Inflammatory macrophage treated with lipopolysaccharide for 1 hour (primary cell): ENCODE measurements at places on chromosomes 12 and 14.
A peak's percentile ranks its signal among the peaks of the same experiment; 100 is the strongest.

DNA sequence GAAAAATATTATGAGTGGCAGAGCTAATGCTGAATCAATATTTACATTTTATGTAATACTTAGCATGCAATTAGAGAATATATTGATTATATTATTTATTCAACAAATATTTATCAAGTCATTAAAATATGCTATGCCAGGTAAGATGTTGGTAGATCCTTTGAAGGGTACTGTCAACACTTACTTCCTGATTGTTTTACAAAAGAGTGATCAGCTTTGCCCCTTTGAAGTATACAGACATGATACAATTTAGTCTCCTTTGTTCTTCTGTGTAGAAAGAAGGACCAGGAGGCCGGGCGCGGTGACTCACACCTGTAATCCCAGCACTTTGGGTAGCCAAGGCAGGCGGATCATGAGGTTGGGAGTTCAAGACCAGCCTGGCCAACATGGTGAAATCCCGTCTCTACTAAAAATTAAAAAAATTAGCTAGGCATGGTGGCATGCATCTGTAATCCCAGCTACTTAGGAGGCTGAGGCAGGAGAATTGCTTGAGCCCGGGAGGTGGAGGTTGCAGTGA, 73.9 kb upstream of the IFNG-AS1 start:
- no peak for DNase-seq

DNA sequence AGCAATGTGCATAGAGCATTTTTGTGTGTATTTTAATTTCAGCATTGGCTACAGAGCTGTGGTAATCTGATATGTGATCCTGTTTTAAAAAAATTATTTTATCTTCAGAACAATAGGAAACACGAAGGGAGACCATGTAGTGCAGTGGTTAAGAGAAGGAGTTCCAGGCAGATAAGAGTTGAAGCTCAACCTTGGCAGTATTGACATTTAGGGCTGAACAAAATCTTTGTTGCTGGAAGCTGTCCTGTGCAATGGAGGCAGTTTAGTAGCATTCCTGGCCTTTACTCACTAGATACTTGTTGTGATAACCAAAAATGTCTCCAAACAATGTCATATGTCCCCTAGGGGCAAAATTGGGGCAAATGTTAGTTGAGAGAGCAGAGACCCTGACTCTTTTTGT, 59.2 kb downstream of the CHST11 start:
- no peak for DNase-seq

DNA sequence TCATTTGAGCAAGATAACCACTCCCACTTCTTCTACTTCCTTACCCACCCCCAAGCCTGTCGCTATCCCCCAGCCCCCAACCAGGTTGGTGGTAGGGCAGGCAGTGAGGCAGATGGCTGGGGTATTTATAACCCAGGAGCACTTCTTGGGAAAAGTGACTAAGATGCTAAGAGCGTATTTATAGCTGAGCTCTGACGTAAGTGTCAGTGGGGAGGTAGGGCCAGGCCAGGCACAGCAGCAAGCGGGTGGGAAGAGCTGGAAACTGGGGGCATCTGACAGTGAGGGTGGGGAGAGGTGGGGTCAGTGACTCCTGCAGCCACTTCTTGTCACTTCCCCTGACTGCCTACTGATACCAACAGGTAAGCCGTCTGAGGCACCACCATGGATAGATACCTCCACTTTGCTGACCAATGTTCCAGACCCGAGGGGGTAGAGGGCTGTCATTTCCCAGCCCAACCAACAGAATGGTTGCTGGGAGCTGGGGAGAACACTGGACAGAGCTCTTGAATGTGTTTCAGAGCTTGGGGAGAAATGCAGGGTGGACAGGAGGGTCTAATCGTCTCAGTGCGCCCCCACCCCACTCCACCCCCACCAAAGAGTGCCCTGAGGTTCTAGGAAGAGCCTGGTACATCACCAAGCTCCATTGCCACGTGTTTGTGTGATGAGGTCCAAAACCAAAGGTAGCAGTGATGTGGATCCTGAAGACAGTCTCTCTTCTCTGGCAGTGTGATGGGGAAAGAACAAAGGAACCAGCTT, 2.7 kb upstream of the INHBE start:
- DNase-seq = no peak

DNA sequence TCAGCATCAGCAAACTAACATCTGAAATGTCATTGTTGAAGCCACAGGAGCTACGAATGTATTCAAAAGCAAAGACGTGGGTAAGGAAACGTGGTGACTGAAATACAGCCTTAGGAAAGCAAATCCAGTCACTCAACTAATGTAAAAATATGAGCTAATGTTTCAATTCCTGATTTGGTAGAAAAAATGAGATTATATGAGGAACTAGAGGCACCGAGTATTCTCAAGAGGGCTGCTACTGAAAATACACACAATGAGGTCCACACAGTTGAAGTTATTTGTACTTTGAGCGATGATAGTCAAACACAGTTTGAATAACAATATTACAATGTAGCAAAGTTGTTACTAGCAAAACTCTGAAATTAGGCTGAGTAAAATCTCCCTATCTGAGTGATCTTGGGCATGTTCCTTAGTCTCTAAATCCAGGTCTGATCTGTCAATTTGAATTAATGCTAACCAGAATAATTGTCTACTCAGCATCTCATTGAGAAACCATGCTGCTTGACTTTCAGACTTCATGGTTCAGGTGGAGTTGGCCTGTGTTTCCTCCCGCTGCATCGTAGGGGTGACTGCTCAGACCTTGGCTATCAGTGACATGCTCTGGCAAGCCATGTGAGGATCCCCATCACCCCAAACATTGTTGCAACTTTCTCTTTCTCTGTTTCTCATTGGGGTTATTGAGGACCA, 467.1 kb upstream of the SOX5 start:
- DNase-seq = no peak

DNA sequence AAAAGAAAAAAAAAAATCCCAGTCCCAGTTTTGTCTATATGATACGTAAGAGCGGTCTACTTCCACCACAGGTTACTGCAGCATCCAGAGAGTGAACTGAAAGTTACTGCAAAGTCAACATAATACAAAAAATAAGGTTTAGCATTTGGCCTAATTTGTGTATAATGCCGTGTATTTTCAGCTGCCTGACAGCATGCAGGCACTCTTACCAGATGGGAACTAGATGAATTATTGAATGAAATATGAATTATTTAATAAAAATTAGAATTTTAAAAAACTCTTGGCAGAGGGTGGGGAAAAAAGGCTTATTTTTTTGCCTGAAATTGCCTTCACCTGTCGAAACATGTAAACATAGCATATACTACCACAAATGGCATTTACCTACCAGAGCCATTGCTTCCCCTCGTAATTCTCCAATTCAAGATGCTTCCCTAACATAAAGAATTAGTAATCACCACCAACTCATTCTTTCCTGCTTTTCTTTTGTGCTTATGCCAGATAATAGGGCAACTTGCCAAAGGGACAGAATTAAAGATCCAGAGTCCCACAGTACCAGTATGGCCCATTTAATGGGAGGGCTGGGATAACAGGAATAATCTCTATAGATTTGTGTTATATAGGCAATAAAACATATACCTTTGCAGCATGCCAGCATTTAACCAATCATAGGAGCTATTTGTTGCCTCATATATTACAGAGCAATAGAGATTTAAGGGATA, 31.1 kb downstream of the ATF7 start:
- no peak for DNase-seq

GRCh38 chr12:94151582-94151981, 3.2 kb downstream of the PLXNC1 start:
- DNase-seq = no peak

- no peak for DNase-seq
Measured at GRCh38 chr12:43692064-43692463, 66.5 kb downstream of the PUS7L start.

GRCh38 chr14:87690076-87690613, 302.8 kb downstream of the GALC start:
- DNase-seq = no peak

DNA sequence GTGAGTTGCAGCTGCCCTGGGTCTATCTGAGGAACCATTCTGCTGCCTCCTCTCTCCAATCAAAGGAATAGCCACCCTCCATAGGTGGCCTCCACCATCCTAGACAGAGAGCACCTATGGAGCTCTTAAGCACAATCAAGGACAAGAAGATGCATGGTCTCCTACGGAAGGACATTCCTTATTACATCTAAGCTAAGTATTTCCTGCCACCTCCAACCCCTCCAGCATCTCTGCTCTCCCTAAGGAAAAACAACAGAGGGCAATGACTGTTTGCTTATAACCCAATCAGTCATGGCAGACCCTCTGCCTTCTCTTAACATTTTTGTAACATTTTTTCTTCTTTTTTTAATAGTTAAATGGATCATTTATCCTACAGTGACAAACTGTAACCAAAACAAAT, 14.8 kb upstream of the OR6J1 start:
- DNase-seq = no peak

GRCh38 chr14:105890474-105891220, 364.3 kb downstream of the TMEM121 start:
- no peak for DNase-seq

DNA sequence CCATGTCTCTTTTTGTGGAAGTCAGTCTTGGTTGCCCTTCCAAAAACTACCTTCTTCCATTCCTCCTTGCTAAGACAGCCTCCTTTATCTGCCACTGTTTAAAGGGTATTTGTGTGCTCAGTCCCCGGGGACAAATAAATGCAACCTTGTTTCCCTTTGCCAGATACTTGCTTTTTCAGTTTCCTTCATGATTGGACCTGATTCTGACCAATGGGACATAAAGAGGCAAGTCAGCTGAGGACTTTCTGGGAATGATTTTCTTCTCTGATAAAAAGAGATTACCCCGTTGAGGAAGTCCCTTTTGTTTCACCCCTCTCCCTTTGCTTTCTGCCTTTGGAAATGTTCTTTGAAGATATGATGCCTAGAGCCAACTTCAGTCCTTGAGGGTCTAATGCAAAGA, 7.4 kb upstream of the TUBA1B start:
- no peak for DNase-seq

GRCh38 chr12:46445551-46446235, 73.1 kb upstream of the SLC38A2 start:
- no peak for DNase-seq

DNA sequence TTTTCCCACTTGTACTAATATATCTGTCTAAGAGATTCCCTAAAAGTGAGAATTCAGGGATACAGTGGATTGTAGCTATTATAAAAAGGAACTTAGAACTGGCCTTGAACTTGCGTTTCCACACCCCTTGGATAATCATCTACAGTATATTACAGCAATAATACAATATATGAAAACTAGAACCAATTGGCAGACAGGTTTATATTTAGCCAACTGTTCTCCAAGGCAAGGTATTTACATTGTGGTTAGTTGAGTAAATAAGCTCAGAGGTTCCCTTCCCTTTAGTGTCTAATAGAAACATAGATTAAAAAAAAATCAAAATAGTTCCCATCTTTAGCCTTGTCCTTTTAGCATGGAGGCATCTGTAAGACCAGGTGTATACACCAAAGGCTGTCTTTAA, 42.1 kb downstream of the LIMA1 start:
- DNase-seq = no peak

DNA sequence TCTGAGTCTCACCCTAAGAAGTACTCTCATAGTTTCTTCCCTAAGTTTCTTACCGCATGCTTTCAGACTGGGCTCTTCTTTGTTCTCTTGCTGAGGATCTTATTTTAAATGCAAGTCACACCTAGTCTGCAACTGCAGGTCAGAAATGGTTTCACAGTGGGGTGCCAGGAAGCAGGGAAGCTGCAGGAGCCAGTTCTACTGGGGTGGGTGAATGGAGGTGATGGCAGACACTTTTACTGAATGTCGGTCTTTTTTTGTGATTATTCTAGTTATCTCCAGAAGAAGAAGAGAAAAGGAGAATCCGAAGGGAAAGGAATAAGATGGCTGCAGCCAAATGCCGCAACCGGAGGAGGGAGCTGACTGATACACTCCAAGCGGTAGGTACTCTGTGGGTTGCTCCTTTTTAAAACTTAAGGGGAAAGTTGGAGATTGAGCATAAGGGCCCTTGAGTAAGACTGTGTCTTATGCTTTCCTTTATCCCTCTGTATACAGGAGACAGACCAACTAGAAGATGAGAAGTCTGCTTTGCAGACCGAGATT, 1.7 kb downstream of the FOS start:
- DNase-seq = no peak

- no peak for DNase-seq
Measured at GRCh38 chr12:26346736-26347135, 151.4 kb downstream of the SSPN start.

DNA sequence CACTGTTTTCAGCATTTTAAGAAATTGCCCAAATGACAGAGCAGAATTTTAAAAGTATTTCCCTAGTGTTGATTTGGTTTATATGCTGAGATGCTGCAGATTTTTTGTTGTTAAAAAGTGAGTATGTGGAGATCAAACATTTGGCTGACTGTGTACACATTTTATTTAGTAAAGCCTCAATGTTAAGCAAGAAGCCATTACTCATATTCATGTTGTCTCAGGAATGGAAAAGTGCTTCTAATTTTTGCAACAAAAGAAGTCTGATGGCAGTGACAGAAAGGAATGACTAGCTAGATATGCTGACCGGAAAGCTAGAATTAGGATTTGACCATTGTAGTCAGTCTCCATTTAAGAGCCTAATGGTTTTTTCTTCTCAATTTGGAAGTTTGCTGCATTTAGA, 22.5 kb downstream of the SLC38A6 start:
- no peak for DNase-seq

GRCh38 chr12:25785134-25785533, 173.3 kb upstream of the RASSF8 start:
- peak; percentile 57 for DNase-seq

DNA sequence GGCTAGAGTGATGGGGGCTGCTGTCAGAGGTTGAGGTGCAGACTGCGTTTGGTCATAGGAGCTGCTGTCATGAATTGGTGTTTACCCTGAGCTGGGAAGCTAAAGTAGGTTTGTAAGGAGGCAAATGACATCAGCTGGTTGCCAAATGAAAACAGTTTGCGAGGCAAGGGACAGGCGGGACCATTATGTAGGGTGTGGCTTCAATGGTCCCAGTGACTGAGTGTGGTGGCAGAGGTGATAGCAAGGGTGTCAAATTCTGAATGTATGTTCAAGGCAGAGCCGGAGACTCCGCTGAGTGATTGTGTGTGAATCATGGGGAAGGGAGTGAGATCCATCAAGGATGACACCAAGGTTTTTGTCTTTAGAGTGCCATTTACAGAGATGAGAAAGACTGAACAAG, 359.5 kb downstream of the VRK1 start:
- no peak for DNase-seq
